ENCODE measurements at places on chromosomes 16 and 17. TPM values are rescaled to one million over a fixed set of nuclear protein-coding genes. Genes with fewer than 3 reads are reported as not detected.
A peak's percentile ranks its signal among the peaks of the same experiment; 100 is the strongest.

The ENPP7 gene
- not detected for total RNA-seq

The PNPO gene
- total RNA-seq: 7.8 TPM

DNA sequence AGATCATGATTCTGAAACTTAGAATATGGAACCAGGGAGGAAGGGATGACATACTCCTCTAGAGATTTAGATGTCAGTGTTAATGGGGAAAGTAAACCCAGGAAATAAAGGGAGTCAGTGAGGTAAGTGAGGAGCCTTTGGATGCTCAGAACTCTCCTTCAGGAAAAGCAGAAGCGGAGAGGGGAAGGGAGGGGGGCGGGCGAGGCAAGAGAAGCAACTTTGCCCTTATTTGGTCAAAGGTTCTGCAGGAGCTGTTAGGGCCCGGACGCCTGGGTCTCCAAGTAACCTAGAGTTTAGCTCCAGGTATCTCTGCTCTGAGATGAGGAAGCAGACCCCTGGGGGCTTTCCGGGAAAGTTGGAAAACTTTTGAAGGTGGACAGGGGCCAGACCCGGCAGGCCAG is 1.3 kb downstream of the PFN1 start:
- DNase-seq: no peak

DNA sequence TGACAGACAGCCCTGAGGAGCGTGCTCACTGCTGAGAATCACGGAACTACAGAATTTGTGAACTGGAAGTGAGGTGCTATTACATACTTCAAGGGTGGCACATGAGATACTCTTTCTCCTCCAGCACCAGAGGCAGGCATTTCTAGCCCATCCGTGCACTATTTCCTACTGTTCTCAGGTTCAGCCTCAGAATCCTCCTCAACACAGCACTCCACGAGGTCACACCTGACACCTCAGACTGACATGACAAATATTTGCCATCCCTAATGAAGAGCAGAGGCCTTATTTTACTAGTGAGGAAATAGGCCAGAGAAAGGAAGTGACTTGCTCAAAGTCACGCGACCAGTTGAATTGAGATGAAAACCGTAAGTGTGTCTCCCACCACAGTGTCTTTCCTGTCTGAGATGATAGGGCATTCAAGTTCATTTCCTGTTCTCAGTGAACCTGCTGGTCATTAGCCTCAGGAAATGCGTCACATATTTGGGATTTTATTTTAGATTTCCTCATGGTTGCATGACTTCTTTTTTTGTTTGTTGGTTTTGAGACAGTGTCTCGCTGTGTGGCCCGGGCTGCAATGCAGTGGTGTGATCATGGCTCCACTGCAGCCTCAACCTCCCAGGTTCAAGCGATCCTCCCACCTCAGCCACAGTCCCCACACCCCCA is 23.6 kb downstream of the SEZ6 start:
- DNase-seq: peak; percentile 80

The RDM1 gene
- not detected for total RNA-seq

- no peak for DNase-seq
Observed at GRCh38 chr16:62190426-62190825, 154.2 kb upstream of the CDH8 start.

All from CD4-positive, CD25-positive, alpha-beta regulatory T cell (primary cell).